ENCODE measurements at places on chromosomes 3 and 15. TPM values are rescaled to one million over a fixed set of nuclear protein-coding genes. Genes with fewer than 3 reads are reported as not detected.
A peak's percentile ranks its signal among the peaks of the same experiment; 100 is the strongest.

- DNase-seq = peak; percentile 22
Measured at GRCh38 chr3:45773072-45773471, 23.3 kb downstream of the SLC6A20 start.

- peak; percentile 100 for DNase-seq
Measured at GRCh38 chr3:133573054-133573628, 345 bp upstream of the CDV3 start.

NPAP1 gene
- 0.05 TPM for total RNA-seq

PLAAT1 gene
- total RNA-seq = not detected

GRCh38 chr3:156413293-156413892 is 141.5 kb downstream of the SSR3 start:
- no peak for DNase-seq

C3orf22 gene
- not detected for total RNA-seq
